ENCODE measurements at places on chromosomes 11 and 22.

GRCh38 chr22:37887584-37888378 lies 18.3 kb upstream of the MICALL1 start:
- no peak for DNase-seq

GRCh38 chr11:64862987-64863390 lies 15.4 kb downstream of the EHD1 start:
- DNase-seq = no peak

DNA sequence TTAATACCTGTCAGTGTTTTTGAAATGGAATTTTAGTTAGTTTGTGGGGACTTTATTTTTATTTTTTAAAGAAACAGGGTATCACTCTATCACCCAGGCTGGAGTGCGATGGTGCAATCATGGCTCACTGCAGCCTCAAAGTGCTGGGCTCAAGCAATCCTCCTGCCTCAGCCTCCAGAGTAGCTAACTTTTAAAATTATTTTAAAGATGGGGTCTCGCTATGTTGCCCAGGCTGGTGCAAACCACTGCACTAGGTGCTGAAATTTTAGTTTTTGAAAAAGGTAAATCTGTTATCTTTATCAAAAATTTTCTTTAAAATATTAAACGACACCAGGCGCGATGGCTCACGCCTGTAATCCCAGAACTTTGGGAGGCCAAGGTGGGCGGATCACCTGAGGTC lies 42.6 kb downstream of the AMBRA1 start:
- no peak for DNase-seq

GRCh38 chr11:31620434-31620833 lies 110.9 kb downstream of the ELP4 start:
- no peak for DNase-seq

DNA sequence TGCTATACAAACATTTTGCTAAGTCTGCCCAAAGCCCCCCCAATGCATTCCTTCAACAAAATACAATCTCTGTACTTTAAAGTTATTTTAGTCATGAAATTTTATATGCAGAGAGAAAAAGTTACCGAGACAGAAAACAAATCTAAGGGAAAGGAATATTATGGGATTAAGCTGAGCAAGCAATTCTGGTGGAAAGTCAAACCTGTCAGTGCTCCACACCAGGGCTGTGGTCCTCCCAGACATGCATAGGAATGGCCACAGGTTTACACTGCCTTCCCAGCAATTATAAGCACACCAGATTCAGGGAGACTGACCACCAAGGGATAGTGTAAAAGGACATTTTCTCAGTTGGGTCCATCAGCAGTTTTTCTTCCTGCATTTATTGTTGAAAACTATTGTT lies 92.4 kb downstream of the RRAS2 start:
- DNase-seq = no peak

- DNase-seq = no peak
Observed at GRCh38 chr11:8698379-8698851, 15.8 kb downstream of the RPL27A start.

DNA sequence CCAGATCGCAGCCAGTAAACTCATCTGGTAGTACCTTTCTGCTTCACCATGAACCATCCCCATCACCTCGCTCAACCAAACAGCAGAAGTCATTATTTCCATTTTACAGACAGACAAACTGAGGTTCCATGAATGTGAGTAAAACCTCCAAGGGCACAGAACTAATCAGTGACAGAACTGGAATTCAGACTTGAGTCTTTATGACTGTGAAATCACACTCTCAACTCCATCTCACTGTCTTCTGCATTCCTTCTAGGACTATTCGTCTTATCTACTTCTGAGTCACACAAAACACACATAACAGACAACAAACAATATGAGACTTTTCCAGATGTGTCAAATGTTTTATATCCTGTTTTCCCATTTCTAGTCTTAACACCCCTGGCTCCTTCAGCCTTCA lies 9.3 kb upstream of the NUP50 start:
- DNase-seq = no peak

- DNase-seq = no peak
Observed at GRCh38 chr22:24466716-24467328, 28.3 kb upstream of the UPB1 start.

GRCh38 chr11:62505059-62505439 lies 41.6 kb downstream of the AHNAK start:
- no peak for DNase-seq

DNA sequence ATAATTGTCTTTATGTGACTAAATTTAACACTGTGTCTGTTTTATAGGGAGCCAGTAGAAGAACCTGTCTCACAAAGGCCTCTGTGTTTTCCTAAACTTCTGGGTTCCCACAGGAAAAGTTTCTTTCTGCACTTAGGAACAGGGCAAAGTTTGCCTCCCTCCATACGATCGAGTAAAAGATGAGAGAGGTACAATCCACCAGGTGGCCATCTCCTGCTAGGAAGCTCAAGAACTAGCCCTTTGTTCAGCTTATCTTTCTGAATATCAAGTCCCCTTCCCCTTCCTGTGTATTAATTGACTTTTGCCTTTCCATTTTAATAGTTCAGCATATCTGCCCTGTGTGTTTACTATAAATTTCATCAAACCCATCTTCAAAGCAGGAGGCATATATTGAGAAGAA lies 18.0 kb downstream of the CSNK2A3 start:
- DNase-seq = no peak

Data from inflammatory macrophage treated with lipopolysaccharide for 1 hour (primary cell).